ENCODE measurements at places on chromosomes 5 and 9. TPM values are rescaled to one million over a fixed set of nuclear protein-coding genes. Genes with fewer than 3 reads are reported as not detected.

IQGAP2 gene
- 0.59 TPM for total RNA-seq

ANKRD18A gene
- 9.6 TPM for total RNA-seq

DNA sequence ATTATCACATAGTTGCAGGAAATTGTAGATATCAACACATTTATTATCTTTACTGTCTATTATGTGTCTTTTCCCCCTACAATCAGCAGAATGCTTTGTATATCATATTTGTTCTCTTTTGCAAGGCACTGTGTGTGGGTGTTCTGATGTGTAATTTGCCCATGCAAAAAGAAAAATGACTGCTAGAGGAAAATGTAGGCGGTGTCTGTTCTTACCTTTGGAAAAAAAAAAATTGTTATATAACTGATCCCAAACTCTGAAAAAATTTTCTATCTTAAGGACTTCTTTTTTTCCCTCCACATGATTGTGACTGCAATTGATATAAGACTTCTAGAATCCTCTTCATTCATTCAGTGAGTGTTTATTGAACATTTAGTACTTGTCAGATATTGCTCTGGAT, 24.5 kb downstream of the MRPS30 start:
- H3K36me3 ChIP-seq = no peaks in the 10 kb centered on the region
- no peaks in the 10 kb centered on the region for H3K4me1 ChIP-seq
- H3K27ac ChIP-seq = no peak overlapping the region
- no peaks in the 10 kb centered on the region for H3K27me3 ChIP-seq

- H3K27me3 ChIP-seq = no peaks in the 10 kb centered on the region
- no peak overlapping the region for H3K4me3 ChIP-seq
- no peaks in the 10 kb centered on the region for H3K4me1 ChIP-seq
- no peak overlapping the region for H3K27ac ChIP-seq
These were observed 12.6 kb downstream of the LSM11 start for GRCh38 chr5:157756122-157756521.

IFNK gene
- total RNA-seq = not detected

- H3K27ac ChIP-seq = no peak overlapping the region
- H3K36me3 ChIP-seq = no peaks in the 10 kb centered on the region
- no peak for DNase-seq
- no peak overlapping the region for H3K4me3 ChIP-seq
- no peaks in the 10 kb centered on the region for H3K4me1 ChIP-seq
These were observed 541.7 kb upstream of the TUSC1 start for GRCh38 chr9:26219961-26220360.

DNA sequence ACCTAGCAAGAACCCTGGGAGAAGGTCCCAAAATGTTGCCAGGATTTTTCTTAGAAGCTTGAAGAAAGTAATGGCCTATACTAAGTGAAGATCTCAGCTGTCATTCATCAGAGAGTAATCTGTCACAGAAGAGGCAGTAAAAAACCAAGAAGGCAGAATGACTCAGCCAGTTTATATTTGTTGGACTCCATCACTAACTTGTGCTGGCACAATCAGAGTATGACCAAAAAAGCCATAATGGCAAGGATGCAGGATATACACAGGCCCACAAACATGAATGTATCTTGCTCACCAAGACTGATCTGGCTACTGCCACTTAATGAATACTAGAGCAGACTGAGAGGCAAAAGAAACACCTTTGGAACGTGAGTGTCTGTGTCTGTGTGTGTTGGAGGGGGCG, 104.0 kb upstream of the POU5F2 start:
- no peaks in the 10 kb centered on the region for H3K27me3 ChIP-seq
- no peak overlapping the region for H3K27ac ChIP-seq
- H3K4me3 ChIP-seq = no peak overlapping the region
- H3K36me3 ChIP-seq = no peaks in the 10 kb centered on the region

PRSS3 gene
- 1.0 TPM for total RNA-seq

PTGDS gene
- 13.7 TPM for total RNA-seq

FOXD4 gene
- 0.23 TPM for total RNA-seq

DNA sequence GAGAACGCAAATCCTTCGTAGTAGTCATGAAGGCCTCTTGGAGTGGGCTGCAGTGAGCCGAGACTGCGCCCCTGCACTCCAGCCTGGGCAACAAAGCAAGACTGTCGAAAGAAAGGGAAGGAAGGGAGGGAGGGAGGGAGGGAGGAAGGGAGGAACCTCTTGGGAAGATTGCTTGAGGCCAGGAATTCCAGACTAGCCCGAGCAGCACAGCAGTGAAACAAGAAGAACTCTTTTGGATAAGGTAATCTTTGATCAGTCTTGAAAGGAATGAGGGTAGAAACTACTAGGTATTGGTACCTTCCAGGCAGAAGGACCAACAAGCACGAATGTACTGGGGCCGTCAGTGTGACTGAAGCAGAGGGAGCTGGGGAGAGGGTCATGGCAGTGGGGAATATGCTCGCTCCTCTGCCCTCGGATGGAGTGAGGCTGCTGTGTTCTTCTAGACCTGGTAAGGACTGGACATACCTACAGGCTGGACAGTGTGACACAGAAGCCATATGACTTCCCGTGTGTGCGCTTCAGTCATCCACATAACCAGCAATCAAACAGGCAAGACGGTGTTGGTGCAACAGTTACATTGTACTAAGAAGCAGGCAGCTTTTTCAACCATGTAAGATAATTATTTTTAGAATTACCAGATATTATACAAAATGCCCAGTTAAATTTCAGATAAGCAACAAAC, 45.2 kb downstream of the P4HA2 start:
- H3K36me3 ChIP-seq = no peaks in the 10 kb centered on the region
- no peak for DNase-seq
- no peaks in the 10 kb centered on the region for H3K4me1 ChIP-seq
- no peaks in the 10 kb centered on the region for H3K27me3 ChIP-seq
- no peak overlapping the region for H3K4me3 ChIP-seq

DNA sequence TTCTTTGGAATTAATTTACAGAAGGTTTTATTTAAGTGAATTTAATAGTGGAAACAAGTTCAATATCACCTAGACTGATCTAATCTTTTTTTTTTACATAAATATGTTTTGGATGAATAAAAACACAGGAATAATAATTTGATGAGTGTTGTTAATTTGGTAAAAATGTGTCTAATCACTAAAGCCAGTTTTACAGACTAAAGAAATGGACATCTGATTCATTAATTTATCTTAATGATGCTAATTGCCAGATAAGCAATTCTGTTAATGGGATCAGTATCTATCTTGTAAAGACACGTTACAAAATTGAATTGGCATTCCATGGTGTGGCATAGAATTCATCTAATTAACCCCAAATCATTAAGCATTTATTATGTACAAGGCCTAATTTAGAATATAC, 743.3 kb upstream of the CDH6 start:
- no peak overlapping the region for H3K4me3 ChIP-seq
- H3K27ac ChIP-seq = no peak overlapping the region
- no peak for DNase-seq
- H3K27me3 ChIP-seq = no peaks in the 10 kb centered on the region
- no peaks in the 10 kb centered on the region for H3K36me3 ChIP-seq

- no peak overlapping the region for H3K4me3 ChIP-seq
- no peaks in the 10 kb centered on the region for H3K4me1 ChIP-seq
- H3K27me3 ChIP-seq = no peaks in the 10 kb centered on the region
- no peak for DNase-seq
These were observed 116.1 kb downstream of the NRG2 start for GRCh38 chr5:139926797-139927503.

FGF10 gene
- total RNA-seq = not detected

TTC39B gene
- total RNA-seq = 1.6 TPM

DNA sequence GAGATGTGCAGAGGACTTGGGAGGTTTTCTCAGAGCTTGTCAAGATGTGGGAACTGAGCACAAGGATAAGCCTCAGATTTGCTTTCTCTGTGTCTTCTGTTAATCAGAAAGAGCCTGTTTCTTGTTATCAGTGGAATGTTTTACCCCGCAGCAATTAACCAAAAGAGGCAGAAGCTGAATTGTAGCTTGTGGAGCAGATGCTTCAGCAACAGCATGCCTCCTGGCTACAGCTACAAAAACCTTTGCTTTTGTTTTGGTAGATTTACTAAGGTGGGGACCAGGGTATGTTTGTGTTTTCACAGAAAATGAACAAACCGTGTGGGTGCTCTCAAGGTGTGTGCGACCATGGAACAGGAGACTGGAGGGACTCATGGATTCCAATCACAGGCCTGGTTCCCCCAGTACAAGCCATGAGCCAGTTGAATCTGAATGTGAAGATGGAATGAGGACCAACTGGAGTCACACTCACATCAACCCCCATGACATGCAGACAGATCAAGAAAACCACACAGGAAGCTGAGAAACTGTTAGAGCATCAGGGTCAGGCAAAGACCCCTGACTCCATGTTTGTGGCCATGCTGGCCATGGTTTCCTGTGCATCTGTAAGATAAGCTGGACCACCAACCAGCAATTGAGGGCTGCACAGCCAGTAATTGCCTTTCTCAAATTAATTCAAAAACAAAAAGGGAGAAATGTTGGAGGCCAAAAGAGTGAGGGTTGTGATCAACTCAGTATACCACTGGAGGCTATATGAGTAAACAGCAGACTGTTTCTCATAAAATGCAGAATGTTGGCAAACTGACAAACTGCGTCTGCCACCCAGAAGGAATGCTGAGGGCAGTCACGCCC, 6.9 kb downstream of the UGT3A2 start:
- peaks cover 6% of the 10 kb centered on the region for H3K27me3 ChIP-seq
- H3K27ac ChIP-seq = no peak overlapping the region
- peaks cover 6% of the 10 kb centered on the region for H3K4me1 ChIP-seq
- peak overlapping the region; percentile 11 for H3K4me3 ChIP-seq
- no peak for DNase-seq

GRCh38 chr5:31412324-31412723, 119.6 kb downstream of the DROSHA start:
- peaks cover 15% of the 10 kb centered on the region for H3K36me3 ChIP-seq
- no peak overlapping the region for H3K4me3 ChIP-seq
- no peak for DNase-seq
- H3K4me1 ChIP-seq = no peaks in the 10 kb centered on the region

FOXI1 gene
- 0.44 TPM for total RNA-seq

IFNA13 gene
- not detected for total RNA-seq

C9orf57 gene
- total RNA-seq = not detected

DNA sequence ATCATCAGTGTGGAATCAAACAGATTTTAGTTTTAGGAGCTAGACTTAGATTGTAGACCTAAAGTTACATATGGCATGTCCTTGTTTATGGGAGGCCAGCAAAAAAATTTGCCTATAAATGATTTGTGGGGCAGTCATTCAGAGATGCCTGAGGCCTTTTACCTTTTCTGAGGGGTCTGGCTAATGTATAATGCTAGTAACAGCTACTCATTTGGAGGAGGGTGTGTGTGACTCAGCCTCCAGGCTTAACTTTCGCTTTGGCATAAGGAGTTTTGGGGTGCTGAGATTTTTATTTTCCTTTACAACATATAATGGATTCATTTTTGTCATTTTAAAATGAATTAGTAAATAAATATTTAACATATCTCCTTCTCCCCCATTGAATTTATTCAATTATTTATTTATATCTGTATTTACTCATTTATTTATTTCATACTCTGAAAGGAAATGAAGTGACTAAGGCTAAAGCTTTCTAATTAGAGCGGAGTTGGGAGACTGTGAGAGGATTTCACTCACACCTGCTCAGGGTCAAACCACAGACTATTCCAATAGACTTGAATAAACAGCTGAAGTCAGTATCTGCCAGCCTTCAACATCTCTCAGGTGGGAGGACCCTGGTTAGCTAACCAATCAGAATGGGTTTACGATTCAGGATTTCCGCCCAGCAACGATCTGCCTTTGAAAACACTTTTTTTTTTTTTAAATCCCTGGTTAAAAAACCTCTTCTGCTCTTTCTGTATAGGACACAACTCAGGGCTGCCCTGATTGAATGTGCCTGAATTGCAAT, 487.5 kb upstream of the SGCD start:
- no peaks in the 10 kb centered on the region for H3K27me3 ChIP-seq
- no peak overlapping the region for H3K27ac ChIP-seq
- DNase-seq = no peak
- H3K4me1 ChIP-seq = no peaks in the 10 kb centered on the region
- no peak overlapping the region for H3K4me3 ChIP-seq
- no peaks in the 10 kb centered on the region for H3K36me3 ChIP-seq

GRCh38 chr5:54700986-54701578, 183.5 kb downstream of the SNX18 start:
- no peaks in the 10 kb centered on the region for H3K4me1 ChIP-seq
- no peaks in the 10 kb centered on the region for H3K36me3 ChIP-seq
- no peak for DNase-seq
- H3K4me3 ChIP-seq = no peak overlapping the region
- no peak overlapping the region for H3K27ac ChIP-seq

FBXL7 gene
- not detected for total RNA-seq

GRCh38 chr5:139394123-139394653, 716 bp downstream of the PROB1 start:
- H3K4me1 ChIP-seq = peaks cover 27% of the 10 kb centered on the region
- DNase-seq = no peak
- H3K36me3 ChIP-seq = peaks cover 2% of the 10 kb centered on the region
- H3K27ac ChIP-seq = no peak overlapping the region
- H3K4me3 ChIP-seq = no peak overlapping the region
- no peaks in the 10 kb centered on the region for H3K27me3 ChIP-seq

KCNIP1 gene
- total RNA-seq = not detected

- no peak overlapping the region for H3K4me3 ChIP-seq
- H3K27me3 ChIP-seq = no peaks in the 10 kb centered on the region
- no peak for DNase-seq
- H3K4me1 ChIP-seq = no peaks in the 10 kb centered on the region
- no peaks in the 10 kb centered on the region for H3K36me3 ChIP-seq
These were observed 142.5 kb upstream of the LRRTM2 start for GRCh38 chr5:139017624-139018023.

GRCh38 chr9:95124582-95125367, 192.7 kb downstream of the FANCC start:
- no peaks in the 10 kb centered on the region for H3K4me1 ChIP-seq
- no peak overlapping the region for H3K4me3 ChIP-seq
- DNase-seq = no peak
- H3K36me3 ChIP-seq = no peaks in the 10 kb centered on the region
- H3K27ac ChIP-seq = no peak overlapping the region

GRCh38 chr9:110579034-110579861, at the start of gene SVEP1:
Gene SVEP1, minus strand, starts transcription at chr9:110579741. Its CDS starts 198 bp downstream, at chr9:110579543.
- no peaks in the 10 kb centered on the region for H3K36me3 ChIP-seq
- H3K27me3 ChIP-seq = no peaks in the 10 kb centered on the region
- no peak for DNase-seq
- no peak within 1 kb of the TSS for H3K27ac ChIP-seq
- no peak within 1 kb of the TSS for H3K4me3 ChIP-seq

GRCh38 chr5:175444060-175444904, at the start of gene DRD1:
Gene DRD1, minus strand, starts transcription at chr5:175444182. Its CDS starts 1,083 bp downstream, at chr5:175443099.
- no peaks in the 10 kb centered on the region for H3K4me1 ChIP-seq
- no peaks in the 10 kb centered on the region for H3K36me3 ChIP-seq
- H3K4me3 ChIP-seq = peak within 1 kb of the TSS; percentile 73
- DNase-seq = no peak

SELENOP gene
- 1.6 TPM for total RNA-seq

GRCh38 chr9:110334183-110334582, 3.5 kb downstream of the TXNDC8 start:
- no peak for DNase-seq
- H3K4me1 ChIP-seq = no peaks in the 10 kb centered on the region
- no peak overlapping the region for H3K27ac ChIP-seq
- H3K4me3 ChIP-seq = no peak overlapping the region
- no peaks in the 10 kb centered on the region for H3K27me3 ChIP-seq

Data from Panc1 (cell line).